ENCODE measurements at places on chromosomes 16 and 17.

DNA sequence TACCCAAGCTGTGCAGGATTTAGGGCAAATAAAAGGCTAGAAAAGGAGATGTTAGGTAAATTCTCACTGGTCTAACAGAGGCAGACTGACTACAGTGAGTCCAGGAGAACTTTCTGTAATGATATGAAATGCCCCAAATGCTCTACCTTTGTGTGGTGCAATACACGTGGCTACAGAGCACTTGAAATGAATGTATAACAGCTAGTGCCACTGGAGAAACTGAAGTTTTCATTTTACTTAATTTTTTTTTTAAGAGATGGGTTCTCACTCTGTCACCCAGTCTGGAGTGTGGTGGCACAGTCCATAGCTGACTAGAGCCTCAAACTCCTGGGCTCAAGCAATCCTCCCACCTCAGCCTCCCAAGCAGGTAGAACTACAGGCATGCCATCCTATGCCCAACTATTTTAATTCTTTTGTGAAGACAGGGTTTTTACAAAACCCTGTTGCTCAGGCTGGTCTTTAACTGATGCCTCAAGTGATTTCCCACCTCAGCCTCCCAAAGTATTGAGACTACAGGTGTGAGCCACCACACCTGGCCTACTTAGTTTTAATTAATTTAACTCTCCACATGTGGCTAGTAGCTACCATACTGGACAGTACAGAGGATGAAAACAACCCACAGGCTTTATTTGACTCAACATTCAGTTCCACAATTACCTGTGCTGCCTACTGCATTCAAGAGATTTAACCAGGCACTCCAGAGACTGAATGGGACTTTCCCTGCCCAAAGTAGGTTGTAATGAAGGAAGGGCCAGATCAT, 84.8 kb upstream of the PLEKHM1 start:
- DNase-seq: no peak

DNA sequence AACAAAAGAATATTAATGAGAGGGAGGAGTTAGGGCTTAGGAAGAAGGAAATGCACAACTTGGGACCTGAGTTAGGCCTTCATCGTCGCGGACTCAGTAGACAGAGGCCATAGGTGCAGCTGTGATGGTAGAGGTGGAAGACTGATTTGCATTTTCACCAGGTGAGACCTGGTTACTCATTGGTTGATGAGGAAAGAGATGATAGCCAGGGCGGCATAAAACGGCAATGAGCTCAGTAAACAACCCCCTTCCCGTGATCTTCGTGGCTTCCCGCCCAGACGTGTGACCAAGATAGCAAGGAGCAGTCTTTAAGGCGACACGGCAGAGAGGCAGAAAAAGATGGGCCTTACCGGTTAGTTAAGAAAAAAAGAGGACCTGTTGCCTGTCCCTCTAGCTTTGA, at the start of gene TMC5:
Gene TMC5, plus strand, starts transcription at position 244 of the 400 bp plus-strand sequence. CDS start 22,156 bp downstream, outside the sequence.
- no peak for DNase-seq

- no peak for DNase-seq
These were observed 14.8 kb upstream of the PVALEF start for GRCh38 chr17:81150377-81151077.

DNA sequence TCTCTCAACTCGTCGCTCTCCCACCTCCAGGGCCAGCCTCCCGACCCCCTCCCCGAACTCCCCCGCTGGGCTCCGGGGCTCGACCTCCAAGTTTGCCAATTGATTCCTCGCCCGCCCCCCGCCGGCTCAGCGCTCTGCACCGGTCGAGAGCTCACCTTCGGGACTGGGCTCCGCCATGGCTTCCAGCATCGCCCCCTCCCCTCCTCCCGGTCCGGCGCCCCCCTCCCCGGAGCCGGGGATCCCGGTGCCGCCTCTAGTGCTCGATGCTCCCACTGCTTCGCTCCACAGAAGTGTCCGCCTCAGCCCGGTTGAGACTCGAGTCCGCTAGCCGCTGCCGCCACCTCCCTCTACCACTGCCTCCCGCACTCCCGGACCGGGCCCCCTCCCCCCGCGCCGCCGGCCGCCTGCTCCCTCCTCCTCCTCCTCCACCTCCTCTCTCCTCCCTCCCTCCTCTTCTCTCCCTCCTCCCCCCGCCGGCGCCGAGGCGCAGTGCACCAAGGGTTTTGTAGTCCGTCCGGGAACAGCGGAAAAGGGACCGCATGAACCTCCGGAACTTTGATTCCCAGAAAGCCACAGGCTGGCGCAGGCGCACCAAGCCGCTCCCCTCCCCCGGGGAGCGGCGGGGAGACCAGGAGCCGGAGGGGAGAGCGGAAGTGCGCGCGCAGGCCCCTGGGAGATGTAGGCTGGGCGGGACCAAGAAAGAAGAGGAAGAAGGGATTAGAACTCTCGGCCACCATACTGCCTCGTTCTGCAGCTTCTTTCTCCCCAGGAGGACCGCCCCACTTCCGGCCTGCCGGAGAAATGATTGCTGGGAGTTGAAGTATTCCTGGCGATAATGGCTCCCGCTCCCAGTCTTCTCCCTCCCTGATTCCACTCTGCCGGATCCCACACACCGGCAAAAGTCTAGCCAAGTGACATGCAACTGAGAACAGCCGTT, at the start of gene PHF23:
Gene PHF23, minus strand, starts transcription at position 367 of the 937 bp plus-strand sequence. Its CDS starts 178 bp downstream, at position 189.
- DNase-seq: peak; percentile 99

DNA sequence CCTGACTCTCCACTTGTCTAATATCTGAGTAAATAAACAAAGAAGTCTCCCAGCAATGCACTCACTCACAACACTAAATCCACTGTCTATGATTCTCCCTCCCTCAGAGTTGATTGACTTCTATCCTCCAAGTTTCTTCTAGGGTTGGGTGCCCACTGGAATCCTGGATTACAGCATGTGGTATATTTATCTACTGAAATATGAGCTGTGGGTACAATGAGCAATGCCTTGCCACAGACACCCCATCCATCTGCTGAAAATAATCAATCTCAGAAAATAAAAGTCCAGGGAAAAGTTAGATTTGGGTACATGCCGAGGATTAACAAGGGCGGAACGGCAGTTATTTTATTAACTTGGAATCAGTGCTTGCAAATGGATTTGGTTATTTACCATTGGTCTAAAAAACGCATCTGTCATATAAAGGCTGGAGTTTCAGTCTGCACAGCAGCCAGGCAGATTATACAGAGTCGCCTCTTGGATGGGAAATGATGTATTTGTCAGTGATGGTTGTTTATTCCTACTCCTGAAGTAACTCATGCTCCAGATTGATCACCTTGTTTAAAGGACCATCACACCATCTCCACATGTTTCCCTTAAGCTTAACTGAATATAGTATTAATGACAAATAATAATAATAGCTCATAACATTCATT, 193.9 kb upstream of the SOX9 start:
- no peak for DNase-seq

DNA sequence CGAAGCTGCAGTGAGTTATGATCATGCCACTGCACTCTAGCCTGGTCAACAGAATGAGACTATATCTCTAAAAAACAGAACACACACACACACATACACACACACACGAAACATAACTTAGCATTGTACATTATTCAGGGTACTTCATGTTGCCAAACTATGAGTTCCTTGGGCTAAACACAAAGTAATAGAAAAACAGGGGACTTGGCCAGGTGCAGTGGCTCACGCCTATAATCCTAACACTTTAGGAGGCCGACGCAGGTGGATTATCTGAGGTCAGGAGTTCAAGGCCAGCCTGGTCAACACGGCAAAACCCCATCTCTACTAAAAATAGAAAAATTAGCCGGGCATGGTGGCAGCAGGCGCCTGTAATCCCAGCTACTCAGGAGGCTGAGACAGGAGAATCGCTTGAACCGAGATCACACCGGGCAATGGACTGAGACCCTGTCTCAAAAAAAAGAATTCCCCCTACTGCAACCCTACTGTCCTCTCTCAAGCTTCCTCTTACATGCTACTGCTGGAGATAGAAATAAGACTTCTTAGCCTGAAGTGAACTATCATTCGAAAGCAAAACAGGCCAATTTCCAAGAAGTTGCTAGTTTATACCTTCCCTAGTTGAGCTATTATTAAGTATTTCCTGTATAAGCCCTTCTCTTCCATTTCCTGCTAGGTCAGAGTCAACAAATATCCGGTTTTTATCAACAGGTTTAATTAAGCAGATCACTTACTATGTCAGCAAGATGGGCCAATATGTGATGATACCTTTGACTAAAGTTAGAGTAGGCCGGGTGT, 7.2 kb downstream of the LSM12 start:
- DNase-seq: no peak

- DNase-seq: no peak
These were observed 11.4 kb downstream of the CAPNS2 start for GRCh38 chr16:55577887-55578286.

All from NCI-H748 treated with DMSO at 0.1 percent for 48 hours (cell line).